Omental fat pad (tissue), 4 donors: ENCODE measurements at places on chromosomes 11 and 22. TPM values are rescaled to one million over a fixed set of nuclear protein-coding genes. Genes with fewer than 3 reads are reported as not detected.

TYR gene
- total RNA-seq, result not detected

DNA sequence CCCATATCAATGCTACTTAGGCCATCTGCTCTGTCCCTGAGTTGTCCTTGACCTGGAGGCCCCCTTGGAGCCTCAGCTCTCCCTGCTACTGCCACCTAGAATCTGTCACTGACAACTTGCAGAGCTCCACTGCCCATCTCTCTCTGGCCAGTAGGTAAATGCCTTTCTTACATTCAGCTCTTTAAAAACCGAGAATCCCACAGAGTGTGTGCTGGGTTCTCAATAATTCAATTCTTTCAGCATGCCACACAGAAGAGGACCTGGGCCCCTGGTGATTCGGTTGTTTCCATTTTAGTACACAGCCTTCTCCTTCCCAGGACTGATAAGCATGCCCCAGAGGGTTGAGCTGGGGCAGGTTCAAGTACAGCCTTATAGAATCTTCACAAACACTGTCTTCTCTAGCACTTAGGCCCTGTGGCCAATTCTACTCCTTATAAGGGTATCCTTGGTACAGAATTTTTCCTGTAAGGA, 22.0 kb upstream of the IPO7 start:
- no peak for DNase-seq

DNA sequence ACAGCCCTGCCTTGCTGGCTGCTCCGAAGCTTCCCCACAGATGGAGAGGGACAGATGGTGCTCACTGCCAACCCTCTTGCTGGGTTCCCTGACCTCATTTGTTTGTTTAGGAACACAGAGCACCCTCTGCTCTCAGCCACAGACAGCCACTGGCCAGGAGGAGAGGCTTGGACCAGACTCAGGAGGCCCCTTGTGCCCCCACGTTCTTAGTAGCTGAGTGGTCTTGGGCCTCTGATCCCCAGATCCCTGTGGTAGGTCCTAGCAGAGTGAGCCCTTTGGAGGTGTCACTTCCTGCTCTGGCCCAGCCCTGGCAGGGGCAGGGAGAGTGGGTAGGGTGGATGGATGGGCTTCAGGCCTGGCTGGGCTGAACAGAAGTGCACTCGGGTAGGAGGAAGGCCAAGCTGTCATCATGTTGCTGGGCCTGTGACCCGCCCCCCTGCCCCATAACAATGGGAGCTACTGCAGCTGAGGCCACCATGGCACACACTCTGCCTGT, 84.0 kb downstream of the DHCR7 start:
- DNase-seq, result no peak

HEPN1 gene
- total RNA-seq, result not detected

DNA sequence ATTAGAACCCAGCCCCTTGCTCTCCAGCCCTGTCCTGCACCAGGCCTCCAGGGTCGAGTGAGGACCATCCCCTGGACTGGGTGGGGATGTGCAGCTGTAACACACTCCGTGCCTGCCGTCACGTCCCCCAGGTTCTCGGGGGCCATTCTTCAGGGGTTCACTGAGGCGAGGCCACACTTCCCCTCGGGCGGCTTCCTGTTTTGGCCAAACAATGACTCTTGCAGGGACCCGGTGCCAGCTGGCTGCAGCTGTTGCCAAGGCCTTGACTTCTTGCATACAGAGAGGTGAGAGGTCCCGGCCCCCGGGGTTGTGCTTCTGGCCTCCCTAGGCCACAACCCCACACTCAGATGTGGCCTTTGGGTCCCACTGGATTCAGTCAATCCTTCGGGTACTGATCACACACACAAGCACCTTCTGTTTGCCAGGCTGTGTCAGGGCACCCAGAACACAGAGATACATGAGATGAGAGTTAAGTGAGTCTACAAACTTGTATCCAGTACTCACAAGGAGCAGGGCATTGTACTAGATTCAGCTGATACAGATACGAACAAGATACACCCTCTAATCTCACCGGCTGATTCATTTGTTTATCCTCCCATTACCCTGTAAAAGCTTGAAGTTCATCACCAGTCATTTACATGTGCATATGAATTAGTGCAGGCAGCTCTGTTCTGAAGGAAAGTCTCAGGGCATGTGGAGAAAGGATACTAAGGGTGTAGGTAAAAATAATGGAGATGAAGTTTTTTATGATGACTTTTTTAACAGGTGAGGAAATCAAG, 32.9 kb downstream of the LRRC32 start:
- DNase-seq, result no peak

FOLR1 gene
- not detected for total RNA-seq

DNA sequence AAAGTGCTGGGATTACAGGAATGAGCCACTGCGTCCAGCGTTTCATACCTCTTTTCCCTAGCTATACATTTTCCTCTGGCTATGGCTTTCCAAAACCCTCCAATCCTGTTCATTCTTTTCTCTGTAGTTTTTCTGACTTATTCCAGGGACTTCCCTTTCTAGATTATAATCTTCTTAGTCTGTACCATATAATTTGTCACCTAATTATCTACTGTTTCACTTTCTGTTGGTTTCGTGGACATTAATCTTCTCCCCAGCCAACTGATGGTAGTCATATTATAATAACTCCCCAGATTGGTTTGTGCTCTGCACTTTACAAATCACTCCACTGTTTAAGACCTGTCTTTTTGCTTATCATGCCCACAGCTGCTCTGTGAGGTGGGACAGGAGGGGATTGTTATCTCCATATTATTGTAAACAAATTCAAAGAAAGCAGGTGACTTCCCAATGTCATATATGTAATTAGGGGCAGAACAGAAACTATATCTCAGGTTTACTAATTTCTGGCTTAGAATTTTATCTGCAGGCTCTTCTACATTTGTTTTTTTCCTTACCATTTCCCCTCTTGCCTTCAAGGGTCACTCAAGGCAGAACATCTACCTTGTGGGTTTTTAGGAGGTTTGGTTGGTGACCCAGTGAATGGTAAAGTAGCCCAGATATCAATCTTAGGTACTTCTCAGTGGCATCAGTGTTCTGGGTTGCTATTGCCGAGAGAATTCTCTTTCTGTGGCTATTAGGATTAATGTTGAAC, 23.9 kb downstream of the STIM1 start:
- DNase-seq, result no peak

DNA sequence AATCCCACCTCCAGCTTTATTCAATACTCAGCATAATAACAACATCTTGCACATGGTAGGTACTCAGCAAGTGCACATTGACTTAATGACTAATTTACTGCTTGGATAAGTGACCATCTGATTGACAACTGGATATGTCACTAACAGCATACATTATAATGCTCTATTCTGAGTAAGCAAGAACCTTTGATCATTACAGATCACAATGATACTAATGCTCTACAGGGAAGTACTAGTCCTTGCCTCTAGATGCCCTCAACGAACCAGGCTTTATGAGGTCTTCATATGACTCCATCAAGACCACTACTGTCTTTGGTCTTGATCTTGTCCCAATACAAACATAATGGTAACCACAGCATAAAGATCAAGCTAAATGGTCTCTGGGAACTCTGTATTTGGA, 167.6 kb upstream of the MTMR2 start:
- no peak for DNase-seq
